Glomerular endothelial cell (primary cell): ENCODE measurements at places on chromosomes 6 and 20. TPM values are rescaled to one million over a fixed set of nuclear protein-coding genes. Genes with fewer than 3 reads are reported as not detected.

DNA sequence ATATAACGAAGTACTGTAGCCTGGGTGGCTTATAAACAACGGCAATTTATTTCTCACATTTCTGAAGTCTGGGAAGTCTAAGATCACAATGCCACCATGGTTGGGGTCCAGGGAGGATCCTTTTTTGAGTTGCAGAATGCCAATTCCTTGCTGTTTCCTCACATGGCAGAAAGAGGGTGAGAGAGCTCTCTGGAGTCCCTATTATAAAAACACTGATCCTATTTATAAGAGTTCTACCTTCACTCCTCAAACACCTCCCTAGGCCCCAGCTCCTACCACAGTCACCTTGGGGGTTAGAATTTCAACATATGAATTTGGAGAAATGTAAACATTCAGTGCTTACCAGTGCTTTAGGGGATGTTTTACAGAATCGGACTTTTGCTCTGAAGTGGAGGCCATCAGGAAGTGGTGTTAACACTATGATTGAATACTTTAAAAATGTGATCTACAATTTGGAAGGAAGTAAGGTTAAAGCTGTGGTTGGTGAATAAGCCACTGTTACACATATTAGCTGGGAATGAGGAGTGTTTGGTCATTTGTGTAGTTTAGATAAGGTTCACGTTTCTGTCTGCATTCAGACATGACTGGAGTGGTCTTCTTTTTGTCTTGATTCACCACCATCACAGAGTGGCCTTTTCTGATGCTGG is 79.9 kb upstream of the SPTLC3 start:
- DNase-seq = peak; percentile 39

DNA sequence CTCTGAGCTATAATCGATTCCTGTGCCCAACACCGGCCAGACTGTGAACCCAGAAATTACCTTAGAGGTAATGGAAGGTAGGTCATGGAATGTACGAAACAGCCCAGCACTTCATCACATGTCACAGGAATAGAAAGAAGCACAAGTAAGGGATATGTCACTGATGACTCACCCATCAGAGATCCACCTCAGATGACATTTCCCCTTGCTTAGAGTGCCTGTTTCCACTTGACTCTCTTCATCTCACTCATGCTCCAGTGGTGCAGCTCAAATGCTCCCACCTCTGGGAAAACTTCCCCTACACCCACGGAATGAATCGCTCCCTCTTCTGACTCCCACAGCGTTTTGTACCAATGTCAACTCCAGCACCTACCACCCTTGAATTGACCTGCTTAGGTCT is 381.6 kb upstream of the CNR1 start:
- no peak for DNase-seq

GRCh38 chr6:109715616-109716015 is 24.5 kb downstream of the FIG4 start:
- DNase-seq = no peak

DNA sequence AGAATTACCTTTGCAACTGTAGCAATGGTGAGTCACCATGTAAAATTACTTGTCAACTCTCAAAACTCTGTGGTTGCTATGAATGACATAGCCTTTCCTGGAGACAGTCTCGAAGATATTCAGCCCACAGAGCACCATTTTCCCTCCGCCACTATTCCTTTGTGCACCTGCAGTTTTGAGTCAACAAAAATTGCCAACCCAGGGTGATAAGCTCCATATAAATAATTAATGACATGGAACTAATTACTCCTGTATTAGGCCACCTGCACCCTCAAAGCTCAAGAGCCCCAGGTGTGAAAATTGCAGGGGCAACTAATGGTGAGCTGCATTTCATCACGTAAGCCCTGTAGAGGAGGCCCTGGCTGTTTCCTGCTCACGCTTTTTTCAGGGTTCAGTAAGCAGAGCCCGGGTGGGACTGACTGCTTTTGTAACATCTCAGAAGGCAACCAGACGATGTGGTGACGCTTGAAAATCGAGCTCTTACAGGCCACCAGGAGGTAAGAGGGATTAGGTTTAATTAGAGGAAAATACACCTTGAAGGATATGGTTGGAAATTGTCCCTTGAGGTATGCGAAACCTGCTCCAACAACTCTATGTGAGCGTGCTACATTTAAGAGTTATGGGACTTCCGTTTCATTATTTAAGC is 70.8 kb downstream of the BMP2 start:
- DNase-seq = no peak

GRCh38 chr20:19998990-19999705 is 18.0 kb upstream of the NAA20 start:
- no peak for DNase-seq

DNA sequence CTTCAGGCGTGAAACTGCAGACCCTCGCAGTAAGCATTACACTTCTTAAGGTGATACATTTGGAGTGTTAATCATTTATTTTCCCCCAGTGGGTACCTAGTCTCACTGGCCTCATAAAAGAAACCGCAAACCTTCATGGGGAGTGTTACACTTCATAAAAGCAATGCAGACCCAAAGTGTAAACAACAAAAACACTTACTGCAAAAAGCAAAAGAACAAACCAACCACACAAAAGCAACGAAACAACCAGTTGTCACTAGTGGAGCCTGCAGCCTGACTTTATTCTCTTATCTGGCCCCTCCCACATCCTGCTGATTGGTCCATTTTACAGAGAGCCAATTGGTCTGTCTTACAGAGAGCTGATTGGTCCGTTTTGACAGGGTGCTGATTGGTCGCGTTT is 23.8 kb downstream of the LY86 start:
- DNase-seq = no peak

GRCh38 chr20:50394569-50394968 is 115.6 kb upstream of the PTPN1 start:
- DNase-seq = no peak

- DNase-seq = no peak
Measured at GRCh38 chr6:159801935-159802334, 1.9 kb downstream of the PNLDC1 start.

DNA sequence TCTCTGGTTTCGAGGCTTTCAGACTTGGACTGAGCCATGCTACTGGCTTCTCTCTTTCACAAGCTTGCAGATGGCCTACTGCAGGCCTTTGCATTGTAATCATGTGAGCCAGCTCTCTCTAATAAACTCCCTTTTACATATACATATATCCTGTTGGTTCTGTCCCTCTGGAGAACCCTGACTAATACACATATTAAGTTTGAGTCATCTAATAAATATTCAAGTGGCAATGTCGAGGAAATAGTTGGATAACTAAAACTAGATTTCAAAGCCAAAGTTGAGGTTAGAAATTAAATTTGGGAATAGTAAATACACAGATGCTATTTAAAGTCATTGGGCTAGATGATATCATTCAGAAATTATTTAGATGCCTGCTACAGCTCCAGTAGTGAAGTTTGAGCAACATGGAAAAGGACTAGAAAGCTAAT is 1343.4 kb downstream of the GRIK2 start:
- DNase-seq = no peak

- DNase-seq = no peak
Measured at GRCh38 chr6:29981211-29981812, 39.0 kb downstream of the HLA-A start.

- no peak for DNase-seq
Measured at GRCh38 chr6:105424175-105424783, 21.4 kb upstream of the PREP start.

- no peak for DNase-seq
Measured at GRCh38 chr20:48772183-48772976, 55.4 kb downstream of the PREX1 start.

DNA sequence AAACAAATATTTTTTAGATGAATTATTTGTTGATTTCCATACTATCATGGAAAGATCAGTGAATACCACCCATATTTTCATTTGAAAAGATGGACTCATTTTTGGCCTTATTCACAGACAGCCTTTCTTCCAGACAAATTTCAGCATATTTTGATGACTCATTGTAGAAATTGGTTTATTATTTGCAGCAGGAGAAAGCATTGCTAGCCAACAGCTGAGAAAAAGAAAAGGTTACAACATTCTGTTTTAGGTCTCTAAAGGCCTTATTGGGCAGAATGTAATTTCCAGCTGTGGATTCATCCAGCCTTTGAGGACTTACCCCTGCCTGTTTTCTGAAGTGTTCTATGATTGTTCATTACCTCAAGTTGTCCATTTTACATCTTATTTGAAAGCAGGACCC is 201.9 kb downstream of the PLCB4 start:
- no peak for DNase-seq

DNA sequence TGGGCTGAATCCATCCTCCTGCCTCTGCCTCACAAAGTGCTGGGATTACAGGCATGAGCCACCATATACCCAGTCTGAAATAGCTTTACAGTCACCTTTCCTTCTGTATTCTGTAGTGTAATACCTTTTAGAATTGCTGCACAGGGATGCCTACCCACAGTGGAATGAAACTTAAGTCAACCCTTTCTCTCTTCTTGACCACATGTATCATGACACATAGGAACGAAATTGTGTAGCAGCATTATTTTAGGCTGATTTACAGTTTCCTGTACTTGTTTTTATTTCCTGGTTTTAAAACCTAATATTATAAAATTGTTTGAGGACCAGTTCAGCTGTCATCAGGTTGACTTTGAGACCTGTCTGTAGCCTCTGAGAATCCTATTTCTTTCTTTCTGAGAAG is 297.8 kb downstream of the ZFAND3 start:
- peak; percentile 10 for DNase-seq

DNA sequence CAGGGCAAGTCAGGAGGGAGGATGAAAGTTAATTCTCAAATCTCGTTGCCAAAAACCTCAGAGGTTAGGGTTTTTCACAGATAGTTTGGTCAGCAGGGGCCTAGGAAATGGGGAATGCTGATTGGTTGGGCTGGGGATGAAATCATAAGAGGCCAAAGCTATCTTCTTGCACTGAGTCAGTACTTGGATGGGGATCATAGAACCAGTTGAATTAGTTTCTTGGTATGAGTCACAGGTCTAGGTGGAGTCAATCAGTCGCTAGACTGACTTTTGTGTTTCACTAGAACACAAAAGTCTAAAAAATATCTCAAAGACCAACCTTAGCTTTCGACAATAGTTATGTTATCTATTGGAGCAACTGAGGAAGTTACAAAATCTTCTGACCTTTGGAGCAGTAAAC is 368.5 kb downstream of the TBC1D32 start:
- no peak for DNase-seq

- DNase-seq = no peak
Measured at GRCh38 chr6:136526196-136526930, 23.9 kb downstream of the MAP7 start.

DNA sequence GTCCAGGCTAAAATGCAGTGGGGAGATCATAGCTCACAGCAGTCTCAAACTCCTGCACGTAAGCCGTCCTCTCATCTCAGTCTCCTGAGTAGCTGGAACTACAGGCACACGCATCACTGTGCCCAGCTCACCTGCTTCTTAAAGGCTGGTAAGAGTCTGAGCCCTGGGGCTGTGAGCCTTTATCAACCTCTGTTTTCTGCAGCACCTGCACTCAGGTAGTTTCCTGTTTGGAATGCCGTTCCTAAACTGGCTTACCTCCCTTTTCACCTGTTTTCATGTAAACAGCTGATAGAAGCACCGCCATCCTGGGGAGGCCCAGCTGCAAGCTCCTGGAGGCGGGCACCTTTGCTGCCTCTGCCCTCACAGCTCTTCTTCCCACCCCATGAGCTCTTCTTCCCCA is 45.4 kb downstream of the SLC24A3 start:
- DNase-seq = no peak

DNA sequence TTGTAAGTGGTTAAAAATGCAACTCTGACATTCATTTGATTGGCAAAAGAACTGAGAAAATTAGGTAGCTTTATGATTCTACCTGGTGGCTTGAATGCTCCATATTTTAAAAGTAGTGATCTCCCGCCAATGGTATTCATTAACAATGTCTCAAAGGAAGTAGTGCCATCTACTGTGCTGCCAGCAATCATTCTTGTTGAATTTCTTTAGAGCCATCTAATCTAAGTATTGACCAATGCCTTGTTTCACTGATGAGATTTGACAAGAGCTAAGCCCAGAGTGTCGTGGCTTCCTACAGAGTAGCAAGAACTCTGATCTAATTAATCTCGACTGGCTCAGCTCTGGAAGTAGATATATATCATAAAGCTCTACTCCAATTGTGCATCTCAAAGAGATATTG is 696.7 kb downstream of the C6orf118 start:
- DNase-seq = no peak

- DNase-seq = no peak
Measured at GRCh38 chr20:48629069-48629959, 198.5 kb downstream of the PREX1 start.

DNA sequence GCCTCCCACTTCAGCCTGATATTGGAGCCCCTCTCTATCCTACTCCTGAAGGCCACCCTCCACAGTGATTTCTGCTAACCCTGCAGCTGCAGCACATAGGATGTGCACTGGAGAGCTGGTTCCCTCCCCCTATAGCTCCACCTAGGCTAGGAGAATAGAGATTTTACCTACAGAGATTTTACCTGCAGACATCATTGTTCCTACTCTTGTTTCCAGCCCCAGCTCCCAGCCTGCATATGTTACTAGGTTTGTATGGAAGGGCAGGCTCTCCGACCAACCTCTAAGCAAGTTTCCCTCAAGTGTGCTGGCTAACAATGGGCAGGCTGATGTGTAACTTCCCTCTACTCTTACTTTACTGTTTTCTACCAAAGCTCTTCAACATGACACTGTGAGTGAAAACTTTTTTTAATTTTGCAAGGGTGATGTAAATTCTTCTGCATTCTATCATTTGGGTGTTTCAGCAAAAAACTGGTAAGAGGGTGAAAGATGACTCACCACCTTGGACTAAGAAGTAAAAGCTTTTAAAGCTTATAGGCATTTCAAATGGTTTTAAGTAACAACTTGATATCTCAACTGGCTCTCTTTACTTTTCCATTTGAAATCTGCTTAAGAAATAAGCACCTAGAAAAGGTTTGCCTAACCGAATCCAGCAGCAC is 106.8 kb downstream of the CDK19 start:
- DNase-seq = no peak

DNA sequence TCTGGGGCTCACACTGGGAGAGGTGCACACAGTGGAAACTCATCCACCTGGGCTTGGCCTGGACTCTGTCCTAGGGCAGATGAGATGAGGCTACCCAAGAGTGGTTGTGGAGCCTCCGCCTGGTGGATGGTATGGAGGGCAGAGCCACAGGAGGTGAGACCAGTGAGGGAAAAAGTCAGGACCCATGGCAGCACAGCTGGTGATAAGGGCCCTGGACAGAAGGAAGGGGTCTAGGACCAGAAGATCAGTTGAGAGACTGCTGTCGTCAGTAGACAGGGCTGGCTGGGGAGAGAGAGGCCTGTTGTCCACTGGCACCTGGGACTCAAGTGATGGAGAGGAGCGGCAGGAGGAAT is 29.8 kb downstream of the PLCG1 start:
- no peak for DNase-seq

DNA sequence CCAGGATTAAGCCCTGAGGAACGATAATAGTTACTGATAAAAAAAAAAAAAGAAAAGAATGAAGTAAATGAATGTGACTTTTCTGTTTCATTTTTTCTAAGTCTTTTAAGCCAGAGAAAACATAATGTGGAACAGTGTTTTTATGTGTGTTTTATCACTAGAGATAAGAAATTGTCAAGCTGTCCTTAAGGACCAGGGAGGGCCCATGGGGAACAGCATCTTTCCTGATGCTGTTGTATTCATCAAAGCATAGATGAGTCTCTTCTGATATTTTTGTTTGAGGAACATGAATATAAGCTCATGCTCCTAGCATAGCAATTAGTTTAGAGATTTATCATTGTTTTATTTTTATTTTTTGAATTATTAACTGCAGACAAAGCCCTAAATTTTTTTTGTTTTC is 150.2 kb downstream of the LAMA2 start:
- no peak for DNase-seq

DDO gene
- 0.53 and 2.0 TPM in 2 replicates for total RNA-seq

ADNP gene
- 43.0 and 51.2 TPM in 2 replicates for total RNA-seq

SLC22A1 gene
- total RNA-seq = not detected in 2 replicates

TRIM26 gene
- total RNA-seq = 39.7 and 44.9 TPM in 2 replicates

ATP5F1E gene
- 27.9 and 41.7 TPM in 2 replicates for total RNA-seq

DZANK1 gene
- 0.97 and 2.3 TPM in 2 replicates for total RNA-seq

CST7 gene
- not detected in 2 replicates for total RNA-seq

MLIP gene
- 0.58 and 2.9 TPM in 2 replicates for total RNA-seq

SIRPB1 gene
- 4.1 and 5.0 TPM in 2 replicates for total RNA-seq
